Suppressor macrophage (primary cell): ENCODE measurements at places on chromosomes 1 and 21.

DNA sequence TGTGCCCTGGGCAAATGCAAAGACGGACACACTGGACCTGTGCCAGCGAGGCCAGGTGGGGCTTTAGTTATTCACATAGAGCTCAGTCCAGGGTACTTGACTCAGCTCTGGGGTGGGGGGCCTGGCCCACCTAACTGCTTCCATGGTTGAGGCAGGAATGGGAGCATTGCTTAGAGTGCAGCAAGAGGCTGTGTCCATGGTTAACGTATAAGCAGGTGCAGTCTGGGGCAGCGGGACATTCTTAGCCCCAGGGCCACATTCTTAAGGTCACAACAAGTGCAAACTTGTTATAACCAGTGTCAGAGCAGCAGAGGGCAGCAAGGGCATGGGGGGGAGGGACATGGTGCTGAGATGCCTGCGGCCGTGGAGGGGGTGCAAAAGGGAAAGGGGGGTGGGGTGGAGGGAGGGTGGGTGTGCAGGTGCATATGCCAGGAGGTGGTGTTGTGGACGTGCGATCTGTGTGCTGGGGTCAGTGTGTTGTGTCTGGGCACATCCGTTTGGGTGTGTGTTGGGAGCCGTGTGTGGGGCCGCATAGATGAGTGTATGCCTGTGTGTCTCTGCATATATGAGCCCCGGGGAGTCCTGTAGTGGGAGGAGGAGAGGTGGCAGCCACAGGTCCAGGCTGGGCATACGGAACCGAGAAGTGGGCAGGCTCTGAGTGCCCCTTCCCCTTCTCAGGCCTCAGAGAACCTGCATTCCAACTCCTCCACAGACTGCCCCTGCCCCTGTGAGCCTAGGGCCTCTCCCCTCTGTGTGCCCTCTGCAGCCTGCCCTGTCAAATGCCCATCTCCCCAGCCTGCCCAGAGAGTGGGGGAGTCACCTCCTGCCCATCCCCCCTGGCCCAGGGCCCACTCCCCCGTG lies 8.4 kb downstream of the KCNJ10 start:
- no peak for DNase-seq

DNA sequence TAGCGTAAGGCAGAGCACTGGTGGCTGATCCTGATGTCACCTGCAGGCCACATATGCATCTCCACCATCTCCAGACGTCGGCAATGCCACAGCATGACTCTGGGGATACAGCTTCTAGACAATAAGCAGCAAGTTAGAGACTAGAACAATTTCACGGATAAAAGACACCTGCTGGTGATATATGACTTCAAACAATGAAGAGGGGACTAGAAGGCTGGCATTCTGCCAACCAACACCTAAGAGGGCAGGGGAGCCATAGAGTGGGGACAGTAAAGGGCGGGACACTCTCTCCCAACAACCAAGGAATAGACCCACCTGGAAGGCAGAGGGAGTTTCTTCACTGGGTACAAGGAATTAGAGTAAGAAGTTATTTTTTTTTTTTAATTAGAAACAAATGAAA lies 126.7 kb downstream of the SIM2 start:
- DNase-seq = no peak

- DNase-seq = peak; percentile 93
These were observed 19.9 kb upstream of the IFNGR2 start for GRCh38 chr21:33383056-33383888.

GRCh38 chr1:214458541-214458940 lies 92.9 kb downstream of the PTPN14 start:
- DNase-seq = no peak

- peak; percentile 38 for DNase-seq
These were observed at the start of gene COL18A1 for GRCh38 chr21:45404730-45405270. TSS of gene COL18A1 (plus strand) at chr21:45405165. CDS start at chr21:45405231, 66 bp downstream.

- DNase-seq = peak; percentile 16
These were observed 62.2 kb downstream of the ZNF684 start for GRCh38 chr1:40593449-40594186.

DNA sequence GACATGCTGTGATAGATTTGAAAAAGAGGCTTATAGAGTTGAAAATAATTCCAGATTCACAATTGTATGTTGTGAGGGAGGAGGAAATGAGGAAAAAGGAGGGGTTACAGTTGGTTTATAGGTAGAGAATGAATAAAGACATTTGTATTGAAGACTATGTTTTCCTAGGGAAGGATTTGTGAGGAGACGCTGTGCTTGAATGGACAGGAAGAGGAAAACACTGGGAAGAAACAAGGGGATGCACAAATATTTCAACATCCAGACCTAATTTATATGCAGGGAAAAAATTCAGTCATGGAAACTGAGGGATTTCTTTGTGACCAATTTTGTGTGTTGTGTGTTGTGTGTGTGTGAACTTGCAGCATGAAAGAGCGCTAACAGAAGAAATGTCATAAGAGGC lies 92.6 kb upstream of the B3GALT2 start:
- no peak for DNase-seq

DNA sequence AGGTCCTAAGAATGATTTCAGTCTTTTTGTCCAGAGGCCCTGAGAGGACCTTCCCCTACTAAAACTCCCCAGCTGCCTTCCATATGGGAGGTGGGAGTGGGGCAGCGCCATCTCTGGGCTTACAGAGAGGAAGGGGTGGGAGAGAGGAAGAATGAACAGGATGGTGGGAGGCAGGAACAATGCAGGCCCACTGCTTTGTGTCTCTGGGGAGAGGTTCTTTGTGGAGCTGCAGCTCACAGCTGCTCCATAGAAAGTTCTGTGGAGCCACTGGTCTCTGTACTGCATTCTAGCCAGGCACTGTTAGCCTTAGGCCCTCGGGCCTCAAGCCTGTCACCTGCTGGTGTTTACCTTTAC lies 43.6 kb upstream of the A3GALT2 start:
- DNase-seq = no peak

DNA sequence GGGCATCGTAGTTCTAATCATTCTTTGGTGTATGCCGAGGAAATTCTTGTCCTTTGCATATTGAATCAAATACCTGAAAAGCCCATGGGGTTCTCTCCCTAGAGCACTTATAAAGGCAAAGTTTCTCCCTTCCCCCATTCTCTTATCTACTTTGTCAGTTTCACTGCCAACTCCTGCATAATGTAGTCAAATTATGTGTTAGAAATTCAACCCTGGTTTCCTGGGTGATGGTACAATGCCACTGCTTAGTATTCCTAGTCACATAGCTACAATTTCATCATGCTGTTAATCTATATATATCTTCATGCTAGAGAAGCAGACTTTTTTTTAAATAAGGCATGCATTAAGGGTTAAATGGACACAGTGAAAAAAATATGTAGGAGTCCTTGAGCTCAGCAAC lies 119.0 kb downstream of the PDE4B start:
- no peak for DNase-seq

- no peak for DNase-seq
These were observed 164.9 kb upstream of the ADGRL2 start for GRCh38 chr1:81635816-81636215.

DNA sequence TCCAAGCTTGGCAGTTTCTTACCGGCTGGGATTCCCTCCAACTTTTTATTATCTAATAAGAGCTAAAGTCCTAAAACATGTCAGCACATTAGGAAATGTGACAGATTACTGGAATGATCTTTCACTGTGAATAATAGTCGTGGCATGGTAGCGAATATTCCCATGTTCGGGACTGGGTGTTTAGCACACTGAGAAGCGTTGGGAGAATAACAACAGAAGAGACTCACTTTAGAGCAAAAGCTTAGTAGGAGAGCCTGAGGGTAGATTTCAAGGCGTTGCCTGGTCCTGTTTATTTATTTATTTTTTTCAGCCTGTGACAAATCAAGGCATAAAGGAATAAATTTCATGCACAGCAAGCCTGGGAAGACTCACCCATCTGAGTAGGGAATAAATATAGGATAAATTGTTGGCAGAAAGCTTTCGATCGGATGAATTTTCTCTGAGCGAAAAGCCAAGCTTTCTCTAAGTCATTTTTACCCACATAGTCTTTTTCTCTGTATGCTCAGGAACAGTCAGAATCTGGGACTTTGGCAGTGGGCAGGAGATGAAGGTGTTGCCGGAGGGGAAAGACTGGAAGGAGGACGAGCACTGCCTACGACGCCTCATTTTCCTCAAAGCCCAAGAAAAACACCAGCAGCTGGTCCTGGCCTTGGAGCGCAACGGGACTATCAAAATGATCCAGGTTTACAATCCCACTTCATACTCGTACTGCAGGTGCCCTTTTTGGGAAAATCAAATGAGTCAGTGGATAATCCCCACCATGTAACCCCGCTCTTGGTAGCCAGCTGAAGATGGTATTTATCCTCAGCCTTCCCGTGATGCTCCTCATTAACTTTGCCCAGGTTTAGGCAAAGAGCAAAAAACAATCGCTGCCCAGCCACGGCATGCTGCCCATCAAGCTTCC lies 97.2 kb downstream of the WDR64 start:
- no peak for DNase-seq

DNA sequence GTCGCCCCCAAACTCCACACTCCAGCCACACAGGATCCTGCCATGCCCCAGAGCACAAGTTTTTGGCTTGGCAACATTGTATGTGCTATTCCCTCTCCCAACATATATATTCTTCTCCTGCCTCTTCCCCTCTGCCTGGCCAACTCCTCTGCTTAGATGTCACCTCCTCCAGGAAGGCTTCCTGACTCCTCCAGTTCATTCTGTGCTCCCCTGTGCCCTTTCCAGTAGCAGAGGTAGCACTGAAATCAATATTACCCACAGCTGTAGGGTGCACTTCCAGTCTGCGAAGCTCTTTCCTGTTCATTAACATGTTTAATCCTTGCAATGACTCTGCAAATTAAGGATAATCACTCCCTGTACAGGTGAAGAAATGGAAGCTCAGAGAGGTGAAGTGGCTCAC lies 21.2 kb downstream of the ALDH4A1 start:
- DNase-seq = no peak

- DNase-seq = no peak
These were observed 6.0 kb downstream of the KLHDC8A start for GRCh38 chr1:205350691-205351141.

DNA sequence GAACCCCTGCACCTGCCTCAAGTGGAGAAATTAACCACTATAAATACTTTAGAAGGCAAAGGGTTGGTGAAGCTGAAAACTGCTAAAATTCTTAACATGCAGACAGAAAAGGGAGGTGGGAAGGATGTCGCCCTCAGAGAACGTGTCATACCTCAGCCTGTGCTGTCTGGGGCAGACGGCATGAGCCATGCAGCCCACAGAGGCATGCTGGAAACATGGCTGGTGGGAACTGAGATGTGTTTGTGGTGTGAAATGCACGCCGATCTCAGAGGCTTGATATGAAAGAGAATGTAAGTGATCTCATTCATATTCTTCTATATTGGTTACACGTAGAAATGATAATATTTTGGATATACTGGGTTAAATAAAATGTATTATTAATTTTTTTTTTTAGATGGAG lies 16.3 kb downstream of the AGPAT3 start:
- no peak for DNase-seq

- DNase-seq = no peak
These were observed 22.3 kb downstream of the NAV1 start for GRCh38 chr1:201561195-201561564.

GRCh38 chr21:23130308-23130707 lies 2132.1 kb downstream of the NCAM2 start:
- DNase-seq = no peak

- DNase-seq = no peak
These were observed 1.4 kb downstream of the CXADR start for GRCh38 chr21:17514124-17514845.

GRCh38 chr1:7669559-7670311 lies 101.4 kb upstream of the VAMP3 start:
- DNase-seq = peak; percentile 52

GRCh38 chr1:224884361-224884801 lies 45.1 kb upstream of the DNAH14 start:
- no peak for DNase-seq

- no peak for DNase-seq
These were observed 879 bp upstream of the PLPPR5 start for GRCh38 chr1:99005537-99005942.

- DNase-seq = no peak
These were observed 8.9 kb downstream of the OVAAL start for GRCh38 chr1:180567654-180568053.

DNA sequence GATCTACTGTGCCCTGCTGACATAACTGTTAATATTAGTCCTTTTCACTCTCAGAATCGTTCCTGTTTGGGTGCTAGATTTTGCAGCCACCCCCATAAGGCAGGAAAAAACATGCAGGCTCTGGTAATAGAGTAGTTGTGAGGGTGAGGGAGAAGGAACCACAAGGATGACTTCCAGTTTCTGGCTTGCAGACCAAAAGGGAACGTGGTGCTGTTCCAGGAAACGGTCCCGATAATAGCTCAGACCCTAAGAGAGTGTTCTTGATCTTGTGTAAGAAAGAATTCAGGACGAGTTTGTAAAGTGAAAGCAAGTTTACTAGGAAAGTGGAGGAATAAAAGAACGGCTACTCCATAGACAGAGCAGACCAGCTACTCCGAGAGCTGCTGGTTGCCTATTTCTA lies 50.7 kb upstream of the RHOU start:
- peak; percentile 28 for DNase-seq

- no peak for DNase-seq
These were observed 85.6 kb downstream of the MAN1C1 start for GRCh38 chr1:25702101-25702775.

- DNase-seq = peak; percentile 44
These were observed 218.5 kb downstream of the DISC1 start for GRCh38 chr1:231844986-231845502.

GRCh38 chr1:44034976-44035716 lies 3.9 kb upstream of the SLC6A9 start:
- DNase-seq = no peak

GRCh38 chr1:229993060-229993459 lies 74.0 kb upstream of the GALNT2 start:
- no peak for DNase-seq

DNA sequence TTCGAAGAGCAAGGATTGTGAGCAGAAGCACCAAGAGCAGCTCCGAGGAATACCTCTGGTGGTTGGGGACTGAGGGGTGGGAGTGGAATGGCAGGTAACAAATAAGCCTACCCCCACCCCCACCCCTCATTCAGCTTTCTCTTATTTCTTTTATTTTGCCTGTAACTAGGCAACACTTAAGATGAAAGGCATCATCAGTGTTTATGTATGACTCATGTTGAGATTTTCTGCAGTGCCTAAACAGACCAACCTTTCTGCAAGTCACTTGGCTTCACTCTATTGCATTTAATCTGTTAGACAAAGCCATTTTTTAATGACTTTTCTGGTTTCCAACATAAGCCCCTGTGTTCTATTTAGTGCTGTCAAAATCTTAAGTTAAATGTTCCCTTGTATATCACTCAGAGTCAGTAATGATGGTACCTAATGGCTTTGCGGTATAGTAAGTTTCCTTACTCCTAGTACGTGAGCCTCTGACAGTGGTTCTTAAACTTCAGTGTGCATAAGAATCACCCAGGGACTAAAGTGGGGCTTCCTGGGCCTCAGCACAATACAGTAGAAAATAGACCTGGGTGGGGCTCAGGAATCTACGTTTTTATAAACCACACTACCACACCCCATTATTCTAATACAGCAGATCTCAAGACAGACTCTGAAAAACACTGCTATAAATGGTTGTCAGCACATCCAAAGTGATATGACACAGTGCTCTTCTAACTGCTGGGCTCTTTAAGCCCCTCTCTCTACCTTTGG lies 19.9 kb downstream of the CASQ2 start:
- DNase-seq = no peak
